ENCODE measurements at places on chromosomes 16 and 17. TPM values are rescaled to one million over a fixed set of nuclear protein-coding genes. Genes with fewer than 3 reads are reported as not detected.

DNA sequence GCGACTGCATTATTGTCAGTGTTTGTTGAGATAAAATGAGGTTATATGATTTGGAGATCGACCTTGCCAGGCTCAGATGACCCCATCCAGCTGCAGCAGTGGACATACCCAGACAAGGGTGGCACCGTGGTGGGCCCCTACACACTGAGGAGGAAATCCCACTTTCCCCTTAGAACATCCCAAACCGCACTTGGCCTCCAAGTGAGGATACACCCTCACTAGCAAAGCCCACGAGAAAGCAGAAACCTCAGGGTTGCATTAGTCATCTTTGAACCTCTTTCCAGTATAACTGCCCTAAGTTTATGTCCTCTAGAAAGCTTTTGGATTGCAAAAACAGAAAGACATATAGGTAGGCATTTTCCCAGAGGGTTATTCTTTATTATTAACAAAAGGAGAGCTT lies 101.5 kb downstream of the CLEC16A start:
- no peak overlapping the region for H3K27ac ChIP-seq
- no peaks in the 10 kb centered on the region for H3K4me1 ChIP-seq
- no peaks in the 10 kb centered on the region for H3K27me3 ChIP-seq
- peaks cover 4% of the 10 kb centered on the region for H3K36me3 ChIP-seq

GRCh38 chr16:529012-529575 lies 1.6 kb downstream of the CAPN15 start:
- peaks cover 33% of the 10 kb centered on the region for H3K4me1 ChIP-seq
- peak overlapping the region; percentile 74 for H3K27ac ChIP-seq
- H3K4me3 ChIP-seq, result peak overlapping the region; percentile 84
- no peak for DNase-seq
- no peaks in the 10 kb centered on the region for H3K27me3 ChIP-seq

DNA sequence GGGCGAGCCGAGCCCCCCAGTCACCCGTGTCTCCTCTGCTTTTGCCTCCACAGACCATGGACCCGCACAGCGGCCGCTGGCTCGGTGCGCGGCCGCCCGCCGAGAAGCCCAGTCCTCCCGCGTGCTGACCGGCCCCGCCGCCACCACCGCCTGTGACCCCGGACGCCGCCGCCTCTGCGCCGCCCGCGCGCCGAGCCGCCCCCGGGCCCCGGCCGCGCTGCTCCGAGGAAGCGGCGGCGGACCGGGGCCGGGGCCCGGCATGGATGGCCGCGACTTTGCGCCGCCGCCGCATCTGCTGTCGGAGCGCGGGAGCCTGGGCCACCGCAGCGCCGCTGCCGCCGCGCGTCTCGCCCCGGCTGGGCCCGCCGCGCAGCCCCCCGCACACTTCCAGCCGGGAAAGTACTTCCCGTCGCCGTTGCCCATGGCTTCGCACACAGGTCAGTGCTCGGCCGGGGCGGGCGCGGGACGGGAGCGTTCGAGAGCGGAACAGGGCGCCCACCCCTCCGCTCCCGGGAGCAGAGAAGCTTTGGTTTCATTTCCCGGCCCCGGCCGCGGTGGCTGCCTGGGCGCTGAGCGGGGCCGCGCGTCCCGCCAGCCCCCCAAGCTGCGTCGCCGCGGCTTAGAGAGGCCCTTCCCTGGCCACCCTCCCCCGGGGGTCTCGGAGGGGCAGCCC lies 4.4 kb downstream of the BAHCC1 start:
- H3K27ac ChIP-seq, result peak overlapping the region; percentile 88
- no peaks in the 10 kb centered on the region for H3K36me3 ChIP-seq
- H3K4me1 ChIP-seq, result peaks cover 17% of the 10 kb centered on the region
- DNase-seq, result no peak

- H3K4me3 ChIP-seq, result no peak overlapping the region
- H3K4me1 ChIP-seq, result no peaks in the 10 kb centered on the region
- peaks cover 10% of the 10 kb centered on the region for H3K36me3 ChIP-seq
- no peaks in the 10 kb centered on the region for H3K27me3 ChIP-seq
These were observed 45.8 kb downstream of the WDR45B start for GRCh38 chr17:82602487-82602886.

DNA sequence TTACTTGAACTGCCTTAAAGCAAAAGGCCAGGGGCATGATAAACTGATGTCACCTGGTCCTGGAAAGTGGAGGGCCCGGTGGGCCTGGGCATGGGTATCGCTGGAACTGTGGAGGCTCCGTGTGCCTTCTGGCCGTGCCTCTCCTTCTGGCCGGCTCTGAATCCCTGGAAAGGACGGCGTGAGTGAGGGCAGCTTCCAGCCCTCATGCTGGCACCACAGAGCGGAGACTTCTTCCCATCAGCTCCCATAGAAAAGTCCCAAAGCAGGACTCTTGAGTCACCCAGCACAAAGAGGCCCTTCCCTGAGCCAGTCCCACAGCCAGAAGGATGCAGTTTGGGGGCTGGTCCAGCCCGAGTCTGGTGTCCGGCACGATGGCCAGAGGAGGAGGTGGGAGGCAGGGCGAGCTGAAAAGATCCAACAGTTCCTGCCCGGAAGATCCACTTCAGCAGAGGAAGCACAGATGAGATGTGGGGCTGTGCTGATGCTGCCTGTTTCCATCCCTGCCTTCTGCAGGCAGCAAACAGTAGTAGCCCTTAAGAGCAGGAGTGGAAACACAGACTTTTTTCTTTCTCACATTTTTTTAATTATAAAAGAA lies 7.8 kb downstream of the GAA start:
- no peaks in the 10 kb centered on the region for H3K27me3 ChIP-seq
- H3K4me1 ChIP-seq, result no peaks in the 10 kb centered on the region
- no peak for DNase-seq
- H3K27ac ChIP-seq, result no peak overlapping the region
- H3K36me3 ChIP-seq, result no peaks in the 10 kb centered on the region

GRCh38 chr17:58189436-58190146 lies 2.9 kb upstream of the EPX start:
- H3K27ac ChIP-seq, result no peak overlapping the region
- H3K36me3 ChIP-seq, result no peaks in the 10 kb centered on the region
- no peaks in the 10 kb centered on the region for H3K27me3 ChIP-seq
- DNase-seq, result no peak

DNA sequence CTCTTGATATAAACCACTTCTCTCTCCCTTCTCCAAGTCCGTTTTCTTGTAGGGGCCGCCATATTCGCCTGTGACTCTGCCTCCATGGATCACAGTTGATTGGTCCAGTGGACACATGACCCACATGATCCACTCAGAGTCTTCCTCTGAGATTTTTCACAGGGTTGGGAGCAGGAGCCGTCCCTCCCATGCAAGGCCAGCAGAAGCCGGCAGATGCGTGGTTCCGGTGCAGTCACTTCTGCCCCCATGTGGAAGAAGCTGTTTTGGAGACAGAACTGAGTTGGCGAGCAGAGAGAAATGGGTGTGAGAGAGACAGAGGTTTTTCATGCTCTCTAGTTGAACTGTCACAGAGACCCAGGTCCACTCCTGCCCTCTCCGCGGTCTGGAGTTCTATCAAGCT lies 83.3 kb downstream of the C16orf95 start:
- H3K27ac ChIP-seq, result no peak overlapping the region
- DNase-seq, result no peak
- H3K36me3 ChIP-seq, result no peaks in the 10 kb centered on the region
- no peaks in the 10 kb centered on the region for H3K4me1 ChIP-seq
- no peak overlapping the region for H3K4me3 ChIP-seq
- H3K27me3 ChIP-seq, result no peaks in the 10 kb centered on the region

- no peak overlapping the region for H3K4me3 ChIP-seq
- peak; percentile 96 for DNase-seq
- H3K27ac ChIP-seq, result peak overlapping the region; percentile 87
- H3K4me1 ChIP-seq, result peaks cover 6% of the 10 kb centered on the region
- no peaks in the 10 kb centered on the region for H3K36me3 ChIP-seq
These were observed 474.4 kb downstream of the SLC39A11 start for GRCh38 chr17:72618001-72618509.

- H3K27ac ChIP-seq, result peak overlapping the region; percentile 39
- DNase-seq, result peak; percentile 19
- no peaks in the 10 kb centered on the region for H3K36me3 ChIP-seq
- H3K4me3 ChIP-seq, result no peak overlapping the region
These were observed 213.1 kb downstream of the SEC14L1 start for GRCh38 chr17:77353684-77354419.

GRCh38 chr16:73912850-73913249 lies 383.8 kb upstream of the PSMD7 start:
- no peak overlapping the region for H3K27ac ChIP-seq
- no peak for DNase-seq
- no peaks in the 10 kb centered on the region for H3K4me1 ChIP-seq
- H3K27me3 ChIP-seq, result no peaks in the 10 kb centered on the region

DNA sequence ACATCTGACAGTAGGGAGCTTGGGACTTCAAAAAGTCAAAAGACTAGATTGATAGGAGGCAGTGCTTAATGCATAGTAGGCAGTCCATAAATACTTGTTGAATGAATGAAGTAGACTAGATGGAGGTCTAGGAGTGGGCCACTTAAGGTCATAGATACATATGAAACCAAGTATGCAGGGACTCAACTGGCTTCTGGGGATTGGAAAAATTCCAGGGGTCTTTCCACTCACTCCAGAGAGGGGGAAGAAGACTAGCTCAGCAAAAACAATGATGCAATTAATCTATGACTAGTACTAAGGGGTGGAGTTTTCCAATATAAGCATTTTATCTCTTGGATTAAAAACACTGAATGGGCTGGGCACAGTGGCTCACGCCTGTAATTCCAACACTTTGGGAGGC lies 298.3 kb upstream of the XYLT1 start:
- no peak overlapping the region for H3K27ac ChIP-seq
- H3K4me3 ChIP-seq, result no peak overlapping the region
- no peak for DNase-seq
- H3K36me3 ChIP-seq, result no peaks in the 10 kb centered on the region
- H3K27me3 ChIP-seq, result no peaks in the 10 kb centered on the region
- no peaks in the 10 kb centered on the region for H3K4me1 ChIP-seq

DNA sequence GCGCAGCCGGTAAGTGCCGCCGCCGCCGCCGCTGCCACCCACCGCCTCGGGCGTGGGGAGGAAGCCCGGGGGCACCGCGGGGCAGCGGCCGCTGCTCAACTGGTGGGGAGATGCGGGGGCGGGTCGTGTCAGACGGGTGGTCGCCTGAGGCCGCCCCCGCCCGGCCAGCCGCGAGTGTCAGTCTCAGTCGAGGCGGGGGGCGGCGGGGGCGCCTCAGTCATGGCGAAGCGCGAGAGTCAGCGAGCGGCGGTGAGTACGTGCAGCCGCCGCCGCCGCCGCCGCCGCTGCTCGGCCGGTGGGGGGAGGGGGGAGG lies 76.2 kb downstream of the CHD9 start:
- peaks cover 9% of the 10 kb centered on the region for H3K4me1 ChIP-seq
- peak overlapping the region; percentile 61 for H3K4me3 ChIP-seq
- no peaks in the 10 kb centered on the region for H3K36me3 ChIP-seq
- H3K27me3 ChIP-seq, result no peaks in the 10 kb centered on the region
- H3K27ac ChIP-seq, result peak overlapping the region; percentile 92

DNA sequence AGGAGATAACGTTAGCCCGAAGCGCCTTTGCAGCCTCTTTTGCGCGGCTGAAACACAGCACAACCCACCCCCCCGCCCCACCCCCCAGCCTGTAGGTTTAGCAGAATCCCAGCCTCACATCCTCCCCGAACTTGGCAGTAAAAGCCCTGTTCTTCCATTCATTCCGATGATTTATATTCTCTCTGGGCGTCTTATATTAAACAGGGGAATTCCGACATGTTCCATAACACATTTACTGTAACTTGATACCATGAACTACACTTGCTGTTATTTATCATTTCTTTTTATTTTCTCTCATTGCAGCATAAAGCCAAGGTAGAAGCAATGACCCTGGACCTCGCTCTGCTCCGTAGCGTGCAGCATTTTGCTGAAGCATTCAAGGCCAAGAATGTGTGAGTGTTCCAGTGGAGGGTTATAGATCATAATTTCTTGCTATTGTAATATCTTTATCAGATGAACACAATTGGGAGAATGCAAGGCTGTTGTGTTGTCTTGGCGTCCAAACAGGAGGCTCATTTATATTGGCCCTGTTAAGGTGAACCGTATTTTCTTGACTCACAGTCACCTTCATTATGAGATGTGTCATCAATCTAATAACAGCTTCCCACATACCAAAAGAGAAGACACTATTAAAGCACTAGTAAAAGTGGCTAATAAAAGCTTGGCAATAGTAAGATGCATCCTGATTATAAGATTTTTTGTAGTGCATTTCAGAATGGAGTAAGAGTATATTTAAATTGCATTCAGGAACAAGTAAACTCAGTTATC lies 287.3 kb downstream of the WWOX start:
- no peak overlapping the region for H3K27ac ChIP-seq
- DNase-seq, result no peak
- H3K4me3 ChIP-seq, result no peak overlapping the region
- no peaks in the 10 kb centered on the region for H3K27me3 ChIP-seq
- H3K36me3 ChIP-seq, result no peaks in the 10 kb centered on the region

DNA sequence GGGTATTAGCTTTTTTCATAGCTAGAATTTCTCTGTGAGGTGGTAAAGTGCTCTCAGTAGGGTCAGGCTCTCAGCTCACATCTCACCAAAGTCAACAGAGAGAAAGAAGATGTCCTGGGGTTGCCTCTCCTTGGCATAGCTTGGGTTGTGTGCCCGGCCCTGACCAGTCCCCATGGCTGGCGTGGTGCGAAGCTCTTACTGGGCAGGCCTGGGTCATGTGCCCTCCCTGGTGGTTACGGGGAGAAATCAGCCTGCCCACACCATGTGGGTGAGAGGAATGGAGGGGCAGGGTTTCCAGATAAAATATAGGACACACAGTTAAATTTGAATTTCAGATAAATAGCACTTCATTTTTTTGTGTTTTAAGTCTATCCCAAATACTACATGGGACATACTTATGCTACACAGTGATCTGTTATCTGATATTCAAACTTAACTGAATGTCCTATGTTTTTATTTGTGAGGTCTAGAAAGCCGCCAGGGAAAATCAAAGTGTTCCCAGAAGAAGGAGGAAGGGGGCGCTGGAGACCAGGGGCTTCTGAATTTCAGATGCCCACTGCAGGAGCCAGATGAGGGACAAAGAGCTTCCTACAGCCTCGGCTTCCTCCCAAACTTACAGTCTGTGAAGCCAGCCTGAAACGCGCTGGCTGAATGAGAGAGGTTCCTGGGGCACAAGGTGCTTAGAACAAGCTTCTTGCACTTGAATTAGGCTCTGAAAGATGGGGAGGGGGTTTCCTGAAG lies 45.4 kb downstream of the NKD1 start:
- no peaks in the 10 kb centered on the region for H3K4me1 ChIP-seq
- H3K27me3 ChIP-seq, result no peaks in the 10 kb centered on the region
- H3K27ac ChIP-seq, result no peak overlapping the region
- no peak for DNase-seq

DNA sequence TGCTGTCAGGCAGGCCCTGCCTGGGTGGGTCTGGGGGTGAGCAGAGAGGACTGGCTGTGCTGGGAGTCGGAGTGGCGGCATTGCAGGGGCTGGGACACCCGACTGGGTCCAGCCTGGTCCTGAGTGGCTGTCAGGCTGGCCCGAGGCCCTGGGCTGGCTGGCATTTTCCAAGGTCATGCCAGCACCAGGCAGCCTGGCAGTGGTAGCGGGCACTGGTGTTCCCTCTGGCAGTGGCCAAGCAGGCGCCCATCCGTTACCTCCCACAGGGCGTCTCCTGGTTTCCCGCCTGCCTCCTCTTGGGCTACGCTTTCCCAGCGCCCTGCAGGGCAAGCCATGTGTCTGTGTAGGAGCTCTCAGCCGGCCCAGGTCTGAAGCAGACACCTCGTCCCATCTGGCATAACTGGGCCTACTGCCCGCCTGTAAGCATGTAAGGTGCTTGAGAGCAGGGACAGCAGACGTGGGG lies 5.7 kb upstream of the PKMYT1 start:
- no peak overlapping the region for H3K27ac ChIP-seq
- H3K4me1 ChIP-seq, result peaks cover 3% of the 10 kb centered on the region
- no peaks in the 10 kb centered on the region for H3K27me3 ChIP-seq
- H3K4me3 ChIP-seq, result no peak overlapping the region
- no peaks in the 10 kb centered on the region for H3K36me3 ChIP-seq

C16orf54 gene
- 1.7 TPM for total RNA-seq

ZP2 gene
- total RNA-seq, result 0.27 TPM

BAHCC1 gene
- total RNA-seq, result 26.3 TPM

SLC22A31 gene
- total RNA-seq, result 1.3 TPM

FZD2 gene
- 0.67 TPM for total RNA-seq

SLC16A11 gene
- total RNA-seq, result 0.40 TPM

PDILT gene
- total RNA-seq, result not detected

CDIPT gene
- 62.7 TPM for total RNA-seq

All from colonic mucosa (tissue), 4 donors.